Spinal cord (tissue), 10 donors: ENCODE measurements at places on chromosomes 4 and X. TPM values are rescaled to one million over a fixed set of nuclear protein-coding genes. Genes with fewer than 3 reads are reported as not detected.

The PFKFB1 gene
- 0.20 TPM for total RNA-seq

DNA sequence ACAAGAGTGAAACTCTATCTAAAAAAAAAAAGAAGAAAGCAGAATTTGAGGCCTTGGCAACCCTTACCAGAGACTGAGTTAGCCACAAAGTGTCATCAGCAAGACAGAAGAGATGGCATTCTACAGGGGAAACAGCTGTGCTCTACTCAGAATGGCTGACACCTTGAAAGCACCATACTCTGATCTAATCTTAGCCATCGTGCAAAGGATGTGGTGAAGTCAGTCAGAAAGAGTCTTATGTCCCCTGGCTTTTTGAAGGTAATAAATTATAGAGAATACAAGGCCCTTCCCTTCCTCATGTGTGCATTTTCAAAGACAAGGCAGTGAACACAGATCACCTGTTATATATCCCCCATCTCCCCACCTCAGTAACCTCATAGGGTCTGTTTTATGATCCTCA is 13.2 kb downstream of the CLNK start:
- no peak overlapping the region for H3K4me3 ChIP-seq
- no peak for DNase-seq
- H3K4me1 ChIP-seq: peaks cover 3% of the 10 kb centered on the region
- no peaks in the 10 kb centered on the region for H3K27me3 ChIP-seq

The CLDN2 gene
- total RNA-seq: 5.6 TPM

The RELL1 gene
- 49.7 TPM for total RNA-seq

GRCh38 chr4:88661739-88662138 is 35.9 kb downstream of the NAP1L5 start:
- H3K36me3 ChIP-seq: no peaks in the 10 kb centered on the region
- H3K27me3 ChIP-seq: no peaks in the 10 kb centered on the region
- H3K4me1 ChIP-seq: peaks cover 3% of the 10 kb centered on the region
- H3K27ac ChIP-seq: no peak overlapping the region
- H3K4me3 ChIP-seq: no peak overlapping the region

- H3K36me3 ChIP-seq: no peaks in the 10 kb centered on the region
- H3K27me3 ChIP-seq: no peaks in the 10 kb centered on the region
- peak; percentile 63 for DNase-seq
- H3K27ac ChIP-seq: no peak overlapping the region
Measured at GRCh38 chr4:75107755-75108612, 175.1 kb downstream of the PARM1 start.

The ZNF630 gene
- 6.2 TPM for total RNA-seq

- no peak overlapping the region for H3K4me3 ChIP-seq
- DNase-seq: no peak
- H3K36me3 ChIP-seq: no peaks in the 10 kb centered on the region
- H3K27ac ChIP-seq: no peak overlapping the region
Measured at GRCh38 chr4:162683659-162684370, 482.9 kb downstream of the NAF1 start.

DNA sequence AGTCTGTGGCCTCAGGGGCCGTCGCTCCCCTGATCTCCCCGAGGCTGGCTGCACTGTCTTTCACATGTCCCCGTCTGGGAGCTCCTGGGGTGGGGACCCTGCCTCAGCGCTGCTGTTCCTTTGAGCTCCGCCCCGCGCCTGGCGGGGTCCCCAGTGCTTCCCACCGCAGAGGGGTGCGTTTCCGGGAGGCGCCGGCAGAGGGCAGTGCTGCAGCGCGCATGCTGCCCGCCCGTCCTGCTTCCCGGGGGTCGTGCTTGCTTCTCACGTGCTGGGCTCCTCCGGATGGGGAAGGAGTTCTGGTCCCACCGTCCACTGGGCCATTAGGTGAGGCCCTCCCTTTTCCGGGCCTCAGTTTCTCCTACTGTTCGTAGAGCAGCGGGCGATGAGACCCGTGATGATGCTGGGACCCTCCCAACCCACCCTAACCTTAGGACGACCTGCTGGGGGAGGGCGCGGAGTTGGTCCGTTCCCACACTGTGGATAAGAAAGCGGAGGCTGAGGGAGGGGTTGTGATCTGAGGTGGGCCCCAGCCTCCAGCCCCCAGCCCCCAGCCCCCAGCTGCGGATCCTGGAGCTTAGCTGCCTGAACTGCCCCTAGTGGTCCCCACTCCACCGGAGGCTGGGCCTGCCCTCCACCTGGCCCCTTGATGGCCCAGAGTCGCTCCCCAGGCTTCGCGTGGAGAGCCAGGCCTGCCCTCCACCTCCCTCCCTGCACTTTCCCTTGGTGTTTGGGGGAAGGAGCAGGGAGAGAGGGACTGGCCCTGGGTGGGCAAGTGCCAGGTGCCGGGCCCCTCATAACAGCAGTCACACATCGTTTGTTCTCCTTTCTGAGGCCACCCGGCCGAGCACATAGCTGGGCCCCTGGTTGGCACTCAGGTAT is 15.3 kb downstream of the CPZ start:
- peaks cover 10% of the 10 kb centered on the region for H3K4me1 ChIP-seq
- H3K27me3 ChIP-seq: peaks cover 6% of the 10 kb centered on the region
- DNase-seq: peak; percentile 20
- H3K4me3 ChIP-seq: no peak overlapping the region
